ENCODE measurements at places on chromosomes 4 and X. TPM values are rescaled to one million over a fixed set of nuclear protein-coding genes. Genes with fewer than 3 reads are reported as not detected.

SSX1 gene
- total RNA-seq = not detected

VCX3A gene
- not detected for total RNA-seq

OTC gene
- 0.15 TPM for total RNA-seq

DNA sequence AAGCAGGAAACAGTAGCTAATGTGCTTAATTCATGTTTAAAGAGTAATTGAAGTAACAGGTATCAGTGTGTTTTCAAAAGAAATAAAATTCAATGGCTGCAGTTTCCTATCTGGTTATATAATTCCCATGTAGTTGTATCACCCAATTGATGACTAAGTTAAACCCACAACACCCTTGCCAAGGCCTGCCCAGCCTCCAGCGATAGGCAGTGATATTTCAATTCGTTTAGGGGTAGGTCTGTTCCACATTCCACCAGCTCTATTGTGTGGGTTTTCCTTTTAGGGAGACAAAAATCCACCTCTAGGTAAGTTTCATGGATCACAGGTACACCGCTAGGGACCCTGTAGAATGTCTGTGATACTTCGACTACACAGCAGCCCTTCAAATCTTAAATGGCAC is 24.7 kb upstream of the MXRA5 start:
- no peak for DNase-seq

- DNase-seq = no peak
These were observed 297.1 kb downstream of the PPP3CA start for GRCh38 chr4:101050088-101050836.
